ENCODE measurements at places on chromosomes 16 and 17.

- DNase-seq = peak; percentile 66
These were observed 33.6 kb downstream of the ELAC2 start for GRCh38 chr17:12983991-12984884.

DNA sequence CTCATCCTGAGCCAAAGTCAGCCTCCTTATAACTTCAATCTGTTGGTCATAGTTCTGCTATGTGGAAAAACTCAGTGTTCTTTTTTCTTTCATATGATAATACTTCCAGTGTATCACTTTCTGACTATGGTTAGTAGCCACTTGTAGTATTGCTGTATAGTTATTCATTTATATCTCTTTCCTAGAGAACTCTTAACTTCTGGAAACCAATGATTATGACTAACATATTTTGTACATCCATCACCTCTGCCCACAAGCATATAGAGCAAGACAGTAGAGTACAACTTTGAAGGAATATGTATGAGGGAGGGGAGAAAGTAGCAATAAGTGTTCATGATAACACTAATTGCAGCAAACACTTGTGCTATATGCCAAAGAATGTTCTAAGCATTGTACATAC lies 38.6 kb downstream of the COX10 start:
- no peak for DNase-seq

GRCh38 chr16:84461029-84461412 lies 43.4 kb downstream of the MEAK7 start:
- DNase-seq = no peak

GRCh38 chr17:36777118-36777517 lies 160.2 kb upstream of the LHX1 start:
- DNase-seq = no peak

- no peak for DNase-seq
These were observed at the start of gene ZNF423 for GRCh38 chr16:49855822-49856671. Gene ZNF423, minus strand, starts transcription at chr16:49856112. Its CDS starts 338 bp downstream, at chr16:49855774.

DNA sequence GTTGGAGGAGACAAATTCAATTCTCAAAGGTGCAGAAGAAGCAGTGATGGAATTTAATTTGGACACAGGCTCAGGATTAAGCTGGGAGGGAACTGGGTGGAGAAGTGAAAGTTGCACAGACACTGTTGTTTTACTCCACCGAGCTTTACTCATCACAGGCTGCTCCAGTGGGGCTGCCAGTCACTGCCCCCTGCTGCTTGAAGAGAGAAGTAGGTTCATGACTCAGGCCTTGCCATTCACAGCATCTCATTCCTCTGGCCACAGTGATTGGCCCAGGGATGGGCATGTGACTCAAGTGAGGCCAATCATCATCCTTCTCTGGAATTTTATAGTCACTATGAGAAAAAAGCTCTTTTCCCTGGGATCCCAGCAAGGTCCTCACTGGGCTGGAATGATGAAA lies 11.8 kb downstream of the GNAO1 start:
- no peak for DNase-seq

- DNase-seq = no peak
These were observed 7.3 kb upstream of the METRNL start for GRCh38 chr17:83071966-83072562.

DNA sequence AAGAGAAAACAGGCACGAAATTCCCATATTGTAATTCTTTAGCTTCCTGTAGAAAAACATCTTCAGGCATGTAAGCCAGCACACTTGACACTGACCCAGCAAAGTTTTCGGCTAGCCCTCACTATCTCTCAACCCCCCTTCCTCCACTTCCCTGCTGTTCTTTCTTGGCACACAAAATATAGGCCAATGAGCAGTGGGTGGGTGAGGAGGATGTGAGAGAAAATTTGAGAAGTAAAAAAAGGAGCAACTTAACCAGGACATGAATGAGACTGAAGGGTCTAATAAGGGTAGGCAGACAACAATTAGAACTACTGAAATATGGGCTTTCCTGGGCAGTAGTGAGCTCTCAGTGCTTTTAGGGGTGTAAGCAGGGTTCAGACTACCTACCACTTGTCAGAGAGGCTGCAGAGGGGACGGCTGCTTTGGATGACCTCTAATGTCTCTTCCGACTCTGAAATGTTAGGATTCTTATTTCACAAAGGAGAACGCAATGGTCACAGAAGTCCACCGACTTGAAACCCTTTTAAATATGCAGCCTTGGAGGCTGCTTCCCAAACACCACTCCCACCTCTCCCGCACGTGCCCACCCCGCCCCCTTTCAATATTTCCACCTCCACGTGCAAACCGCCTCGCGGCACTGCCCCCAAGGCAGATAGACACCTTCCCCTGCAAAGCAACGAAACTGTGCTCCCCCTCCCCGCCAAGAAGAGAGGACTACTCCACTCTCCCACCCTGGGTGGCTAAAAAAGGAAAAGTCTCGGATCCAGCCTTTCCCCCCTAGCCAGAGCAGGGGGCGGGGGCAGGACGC lies 889 bp downstream of the MBTD1 start:
- DNase-seq = no peak

- no peak for DNase-seq
These were observed 24.0 kb upstream of the SSTR5 start for GRCh38 chr16:1048442-1049112.

DNA sequence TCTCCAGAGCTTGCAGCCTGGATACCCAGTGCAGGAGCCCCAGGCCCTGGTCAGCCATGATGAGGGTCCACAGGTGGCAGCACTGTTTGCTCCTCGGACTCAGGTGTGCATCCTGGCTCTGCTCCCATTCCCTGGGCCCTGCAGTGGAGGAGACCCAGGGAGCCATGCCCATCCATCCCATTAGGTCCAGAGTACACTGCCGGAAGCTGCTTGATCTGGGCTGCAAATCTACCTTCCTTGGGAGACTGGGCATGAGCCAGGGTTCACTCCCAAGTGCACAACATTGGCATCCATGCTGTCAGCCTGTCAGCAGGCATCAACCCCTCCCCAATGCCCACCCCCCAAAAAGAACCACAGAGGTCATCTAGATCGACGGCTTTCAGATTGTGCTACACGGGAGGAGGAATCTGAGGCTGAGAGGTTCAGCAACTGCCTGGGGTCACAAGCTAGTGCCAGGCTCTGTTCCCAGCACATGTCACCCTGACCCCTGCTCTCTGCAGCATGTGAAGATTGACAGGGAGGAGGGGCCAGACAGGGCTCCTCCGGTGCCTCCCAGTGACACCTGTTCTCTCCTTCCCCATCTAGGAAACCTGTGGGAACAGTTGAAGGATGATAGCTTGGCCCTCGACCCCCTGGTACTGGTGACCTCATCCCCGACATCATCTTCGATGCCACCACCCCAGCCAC lies 15.7 kb downstream of the UNC119 start:
- DNase-seq = no peak

DNA sequence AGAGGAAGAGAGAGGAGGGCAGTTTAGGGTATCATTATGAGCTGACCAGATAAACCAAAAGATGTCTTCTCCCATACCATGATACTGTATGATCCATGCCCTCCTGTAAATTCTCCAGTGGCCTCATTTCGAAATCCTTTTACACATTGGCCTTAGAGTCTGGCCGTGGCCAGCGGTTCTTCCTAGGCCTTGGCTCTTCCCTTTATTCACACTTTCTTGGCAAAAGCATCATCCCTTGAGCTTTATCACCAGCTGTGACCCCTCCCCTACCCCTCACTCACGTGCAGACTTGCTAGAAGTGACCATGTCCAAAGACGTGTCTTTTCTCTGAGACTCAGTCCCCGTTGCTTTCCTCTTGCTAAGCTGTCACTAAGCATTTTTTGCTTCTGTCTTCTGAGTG lies 22.8 kb downstream of the KATNIP start:
- DNase-seq = no peak

- DNase-seq = no peak
These were observed 36.4 kb downstream of the CDK5R1 start for GRCh38 chr17:32523017-32523680.

DNA sequence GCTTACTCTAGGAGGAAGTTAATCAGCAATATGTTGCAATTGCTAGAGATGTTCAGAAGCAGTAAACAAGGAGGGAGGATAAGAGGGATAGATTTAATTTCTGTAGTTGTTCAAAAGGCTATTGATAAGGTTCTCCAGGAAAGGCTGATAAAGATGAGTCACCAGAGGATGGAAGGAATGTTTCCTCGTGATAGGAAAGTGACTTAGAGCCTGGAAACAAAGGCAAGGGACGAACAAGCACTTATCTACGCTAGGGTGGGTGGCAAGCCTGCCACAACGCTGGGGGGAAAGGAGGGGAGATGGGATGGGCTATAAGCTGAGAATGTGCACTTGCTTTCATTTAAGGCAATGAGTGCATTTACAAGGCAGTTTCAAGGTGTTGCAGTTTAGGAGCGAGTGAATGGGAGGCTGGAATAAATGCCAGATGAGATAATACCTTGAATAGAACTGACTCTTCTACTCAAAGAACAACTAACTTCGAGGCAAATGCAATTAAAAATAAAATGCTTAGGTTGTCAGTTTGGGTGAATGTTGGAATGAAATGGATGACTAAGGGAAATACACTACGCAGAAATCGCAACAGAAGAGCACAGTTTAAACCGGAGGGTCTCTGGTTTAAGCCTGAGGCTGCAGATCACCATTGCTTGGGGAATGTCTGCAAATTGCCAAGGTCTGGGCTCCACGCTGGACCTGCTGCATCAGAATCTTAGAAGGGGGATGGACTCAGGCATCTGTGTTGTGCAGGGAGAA lies 76.0 kb upstream of the RBBP6 start:
- DNase-seq = no peak

GRCh38 chr16:72905581-72905980 lies 142.3 kb downstream of the ZFHX3 start:
- no peak for DNase-seq

- peak; percentile 16 for DNase-seq
These were observed 113.2 kb downstream of the PHKB start for GRCh38 chr16:47574091-47575054.

DNA sequence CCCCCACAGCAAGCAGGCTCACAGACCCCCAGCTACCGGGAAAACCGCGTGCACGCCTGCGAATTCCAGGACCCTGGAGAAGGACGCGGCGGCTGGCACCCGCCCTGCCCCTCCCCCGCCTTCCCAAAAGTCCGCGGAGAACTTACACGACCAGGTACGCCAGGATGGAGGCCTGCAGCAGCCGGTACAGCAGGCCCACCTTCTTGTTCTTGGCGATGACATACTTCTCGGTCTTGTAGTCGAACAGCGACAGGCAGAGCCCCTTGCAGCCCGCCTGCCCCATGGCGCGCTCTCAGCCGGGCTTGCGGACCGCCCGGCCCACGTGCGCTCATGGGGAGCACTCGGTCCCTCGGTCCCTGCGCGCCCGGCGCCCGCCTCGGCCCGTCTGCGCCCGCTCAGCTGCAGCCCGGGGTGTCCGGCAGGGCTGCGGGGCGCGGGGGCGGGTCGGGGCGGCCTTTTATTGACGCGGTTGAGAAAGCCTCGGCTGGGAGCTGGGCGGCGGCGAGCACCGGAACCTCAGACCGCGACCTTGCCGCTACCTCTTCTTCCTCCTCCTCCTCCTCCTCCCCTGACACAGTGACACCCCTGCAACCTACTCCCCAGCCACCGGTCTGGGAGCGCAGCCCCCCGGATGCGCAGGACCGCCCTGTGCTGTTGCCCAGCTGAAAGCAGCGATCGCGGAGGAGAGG lies at the start of gene P2RX5:
Gene P2RX5 (minus strand): TSS at position 433 of the 689 bp plus-strand sequence. CDS start 150 bp downstream, at position 283.
- DNase-seq = no peak

DNA sequence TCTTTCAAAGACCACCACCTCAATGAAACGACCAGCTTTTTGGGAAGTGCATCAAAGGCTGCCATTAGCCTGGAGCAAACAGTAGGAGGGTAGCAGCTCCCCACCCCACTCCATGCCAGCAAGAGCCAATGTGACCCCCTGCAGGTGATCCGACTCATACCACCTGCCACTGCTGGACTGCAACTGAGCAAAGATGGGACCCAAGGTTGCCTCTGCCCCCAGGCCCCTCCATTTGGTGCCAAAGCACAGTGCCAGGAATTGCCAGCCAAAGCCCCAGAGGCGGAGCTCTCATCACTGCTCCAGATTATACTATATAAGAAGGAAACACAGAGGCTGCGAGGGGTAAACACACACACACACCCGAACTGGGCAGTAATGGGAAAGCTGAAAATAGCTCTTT lies 8.3 kb downstream of the PITPNM3 start:
- DNase-seq = no peak

DNA sequence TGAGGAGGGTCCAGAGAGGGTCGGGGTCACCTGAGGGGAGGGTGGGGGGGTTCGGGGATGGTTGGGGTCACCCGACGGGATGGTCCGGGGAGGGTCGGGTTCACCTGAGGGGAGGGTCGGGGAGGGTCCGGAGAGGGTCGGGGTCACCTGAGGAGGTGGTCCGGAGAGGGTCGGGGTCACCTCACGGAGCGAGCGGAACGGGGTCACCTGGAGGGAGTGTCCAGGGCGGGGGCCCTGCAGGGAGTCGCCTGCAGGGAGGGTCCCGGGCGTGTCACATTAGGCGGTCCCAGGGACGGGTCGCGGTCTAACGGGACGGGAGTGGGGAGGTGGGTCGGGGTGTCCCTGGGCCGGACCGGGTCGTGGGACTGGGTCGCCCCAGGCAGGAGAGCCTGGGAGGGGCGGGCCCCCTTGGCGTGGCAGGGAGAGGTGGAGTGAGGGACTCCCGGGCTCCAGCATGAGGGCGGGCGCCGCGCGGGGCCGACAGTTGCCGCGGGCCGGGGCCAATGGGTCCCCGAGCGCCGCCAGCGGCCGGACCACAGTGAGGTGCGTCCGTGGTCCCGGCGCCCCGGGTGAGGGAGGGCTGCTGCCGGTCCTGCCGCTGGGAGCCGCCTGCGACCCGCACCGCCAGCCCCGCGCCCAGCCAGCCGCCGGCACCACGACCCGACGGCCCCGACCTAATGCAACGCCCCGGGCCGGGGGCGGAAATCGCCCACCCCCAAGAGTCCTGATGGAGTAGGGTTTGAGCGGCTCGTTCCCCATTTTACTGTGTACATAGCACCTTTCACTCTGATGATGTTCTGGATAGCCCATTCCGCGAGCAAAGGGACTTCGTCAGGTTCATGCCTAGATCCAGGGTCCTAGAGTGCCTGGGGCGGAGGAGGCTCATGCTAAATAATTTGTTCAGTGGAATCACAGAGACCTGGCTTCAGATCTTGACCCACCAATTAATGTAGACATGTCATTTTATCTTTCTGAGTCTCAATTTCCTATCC lies 1.2 kb upstream of the ABCA3 start:
- DNase-seq = no peak

- DNase-seq = no peak
These were observed 85.6 kb upstream of the TNRC6C start for GRCh38 chr17:77872714-77873499.
